ENCODE measurements at places on chromosomes 2 and 18. TPM values are rescaled to one million over a fixed set of nuclear protein-coding genes. Genes with fewer than 3 reads are reported as not detected.

Gene CDK5R2
- polyA plus RNA-seq = not detected

GRCh38 chr2:112692918-112693317, 27.9 kb upstream of the NT5DC4 start:
- DNase-seq = no peak

GRCh38 chr2:238811759-238812158, 36.1 kb upstream of the TWIST2 start:
- DNase-seq = no peak

DNA sequence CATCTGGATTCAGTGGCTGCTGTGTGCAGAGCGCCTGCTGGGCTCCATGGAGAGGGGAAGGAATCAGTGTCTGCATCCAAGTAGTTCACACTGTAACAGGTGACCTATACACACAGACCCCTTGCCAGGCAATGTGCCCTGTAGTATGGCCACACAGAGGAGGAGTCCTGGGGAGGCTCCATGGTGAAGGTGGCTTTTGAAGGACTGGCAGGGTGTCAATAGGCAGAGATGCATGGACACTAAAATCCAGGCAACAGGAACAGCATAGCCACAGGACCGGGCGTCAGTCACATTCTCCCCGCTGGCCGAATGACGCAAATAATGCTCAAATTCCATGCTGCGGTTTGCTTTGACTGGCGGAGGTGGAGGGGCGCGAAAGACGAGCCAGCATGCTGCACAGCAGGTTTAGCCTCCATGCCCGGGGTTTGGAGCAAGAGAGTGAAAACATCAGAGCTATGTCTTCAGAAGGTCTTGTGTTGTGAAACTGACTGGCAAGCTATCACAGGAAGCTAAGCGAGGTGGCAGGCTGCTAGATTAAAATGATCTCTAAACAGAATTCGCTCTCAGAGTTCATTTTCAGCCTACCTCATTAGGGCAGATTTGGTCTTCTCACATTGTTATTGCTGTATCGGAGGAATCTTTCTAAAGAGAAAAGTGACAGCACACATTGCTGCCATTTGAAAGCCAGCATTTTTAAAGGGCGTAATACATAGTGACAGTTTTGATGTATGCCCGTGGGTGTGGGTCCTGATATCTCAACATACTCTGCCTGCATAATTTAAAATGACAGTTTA, 1.2 kb upstream of the CHMP1B start:
- DNase-seq = peak; percentile 72

- peak; percentile 58 for DNase-seq
Observed at GRCh38 chr2:179247318-179248023, 17.2 kb downstream of the SESTD1 start.

DNA sequence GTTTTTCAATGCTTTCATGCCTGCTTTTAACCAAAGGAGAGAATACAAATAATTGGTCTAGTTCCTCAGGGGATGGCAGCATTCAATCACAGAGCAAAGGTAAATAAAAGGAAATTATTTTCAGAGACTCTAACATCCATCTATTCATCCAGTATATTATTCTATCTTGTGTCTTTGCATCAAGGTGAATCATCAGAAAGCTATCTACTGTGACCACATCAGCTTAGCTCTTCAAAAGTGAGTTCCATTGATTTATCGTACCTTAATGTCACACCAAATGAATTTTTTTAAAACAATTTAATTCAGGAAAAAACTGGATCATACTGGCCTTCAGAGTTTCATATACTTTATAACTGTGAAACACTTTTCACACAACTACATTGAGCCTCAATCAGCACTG, 66.1 kb downstream of the CHN1 start:
- no peak for DNase-seq

Gene ZFP36L2
- polyA plus RNA-seq = 68.2 TPM

DNA sequence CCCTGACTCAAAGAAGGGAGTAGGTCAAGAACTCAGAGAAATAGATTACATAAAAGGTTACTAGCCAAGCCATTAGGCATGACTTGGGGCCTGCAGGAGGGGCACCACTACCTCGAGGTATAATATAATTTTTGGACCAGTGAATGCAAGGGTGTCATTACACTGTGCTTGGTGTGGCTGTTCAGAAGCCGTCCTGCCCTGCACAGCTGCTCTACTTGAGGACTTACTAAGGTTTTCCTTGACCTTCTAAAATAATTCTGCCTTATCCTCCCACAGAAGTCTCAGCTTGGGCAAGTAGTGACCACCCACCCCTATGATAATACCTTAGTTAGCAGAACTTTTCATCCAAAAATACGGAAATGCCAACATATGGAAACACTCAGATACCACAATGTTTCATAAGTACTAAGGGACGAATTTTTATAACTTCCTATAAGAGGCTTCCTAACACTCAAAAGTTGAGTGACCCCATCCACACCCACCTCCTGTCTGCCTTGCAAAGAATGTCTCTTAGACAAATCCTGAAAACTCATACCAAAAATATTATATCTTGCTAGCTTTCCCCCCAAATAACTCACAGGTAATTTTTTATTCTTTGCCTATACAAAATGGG, 17.7 kb upstream of the ATG16L1 start:
- DNase-seq = no peak

Gene PLB1
- 0.51 TPM for polyA plus RNA-seq

Gene ROCK1
- polyA plus RNA-seq = 12.5 TPM

GRCh38 chr2:46340740-46341420, 43.7 kb downstream of the EPAS1 start:
- DNase-seq = no peak

GRCh38 chr2:158695305-158695704, 99.8 kb upstream of the DAPL1 start:
- no peak for DNase-seq

DNA sequence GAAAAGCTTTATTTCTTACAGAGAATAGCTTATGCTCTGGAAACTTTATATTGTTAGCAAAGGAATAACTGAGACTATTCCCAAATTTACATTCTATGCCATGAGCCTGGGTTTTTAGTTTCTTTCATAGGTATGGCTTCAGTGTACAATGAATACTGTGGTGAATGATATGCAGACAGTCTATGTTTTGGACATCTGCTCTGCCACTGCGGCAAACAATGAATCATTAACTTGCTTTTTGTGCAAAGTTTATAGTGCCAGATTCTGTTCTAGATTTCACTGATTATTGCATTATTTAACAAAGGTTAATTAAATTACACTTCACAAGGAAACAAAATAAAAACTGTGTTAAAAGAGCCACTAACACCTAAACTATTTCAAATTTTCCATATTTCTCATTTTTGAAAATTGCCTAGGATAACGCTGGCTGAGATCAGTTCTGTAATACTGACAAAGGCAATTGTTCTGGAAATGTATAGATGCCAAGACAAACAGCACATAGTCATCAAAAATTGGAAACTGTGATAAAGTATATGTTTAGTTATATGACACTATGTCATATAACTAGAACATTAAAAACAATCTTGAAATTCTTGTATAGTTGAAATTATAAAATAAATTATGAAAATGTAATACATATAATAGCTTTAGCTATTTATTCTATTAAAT, 74.7 kb downstream of the ITSN2 start:
- DNase-seq = no peak

Gene PRSS56
- polyA plus RNA-seq = not detected

Gene DCDC2C
- not detected for polyA plus RNA-seq

- DNase-seq = no peak
Observed at GRCh38 chr2:207149249-207150213, 16.2 kb downstream of the KLF7 start.

GRCh38 chr18:27713037-27713737, 463.7 kb downstream of the CDH2 start:
- DNase-seq = no peak

Gene L3MBTL4
- polyA plus RNA-seq = 3.0 TPM

DNA sequence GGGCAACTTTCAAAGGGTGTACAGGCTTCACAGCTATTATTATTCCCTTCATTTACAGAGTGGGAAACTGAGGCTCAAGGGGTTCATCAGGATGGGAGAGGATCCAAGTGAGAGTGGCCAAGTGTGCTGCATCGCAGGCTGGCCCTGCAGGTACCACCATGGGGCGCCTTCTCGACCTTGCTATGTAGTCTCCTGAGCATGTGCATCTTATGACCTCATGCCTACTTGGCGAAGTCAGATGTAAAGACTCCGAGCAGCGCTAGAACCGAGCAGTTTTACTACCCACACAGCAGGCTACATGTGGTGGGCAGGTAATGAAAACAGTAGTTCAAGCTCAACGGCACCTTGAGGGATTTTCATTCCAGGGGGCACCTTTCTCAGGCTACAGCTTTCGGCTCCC, 42.0 kb downstream of the TFCP2L1 start:
- no peak for DNase-seq

Gene ARHGEF4
- not detected for polyA plus RNA-seq

DNA sequence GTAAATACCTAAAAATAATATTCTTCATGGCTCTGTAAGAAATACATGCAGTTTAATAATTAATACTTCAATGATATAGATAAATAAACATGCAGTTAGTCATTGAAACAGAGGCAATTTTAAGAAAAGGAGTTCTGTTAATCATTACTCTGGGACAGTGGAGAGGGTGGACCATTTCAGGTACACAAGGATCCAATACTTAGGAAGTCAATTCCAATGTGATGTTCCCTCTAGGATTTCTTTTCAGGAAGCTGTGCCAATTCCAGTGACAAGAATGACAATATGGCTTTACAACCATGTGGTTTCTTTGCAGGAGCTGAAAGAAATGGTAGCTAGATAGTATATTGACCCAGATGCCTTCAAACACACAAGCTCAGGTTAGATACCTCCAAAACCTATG, 175.8 kb upstream of the NETO1 start:
- DNase-seq = no peak

DNA sequence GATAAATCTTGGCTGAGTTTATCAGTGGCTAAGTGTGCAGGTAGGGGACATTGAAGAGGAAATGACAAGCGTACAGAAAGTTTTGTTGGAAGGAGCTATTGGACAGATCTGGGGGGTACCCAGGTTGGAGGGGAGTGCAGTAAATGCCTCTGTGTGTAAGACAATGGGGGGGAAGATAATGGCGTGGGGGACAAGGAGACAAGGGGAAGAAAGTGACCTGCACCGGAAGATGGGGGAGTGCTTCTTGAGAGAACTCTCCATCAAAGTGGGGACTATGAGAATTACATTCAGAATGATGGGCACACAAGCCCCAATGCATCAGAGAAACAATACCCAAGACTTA, 190.0 kb downstream of the ALPK2 start:
- DNase-seq = peak; percentile 34

- no peak for DNase-seq
Observed at GRCh38 chr18:13471198-13471845, 252.8 kb downstream of the LDLRAD4 start.

GRCh38 chr2:127590386-127591190, 55.1 kb downstream of the MYO7B start:
- DNase-seq = no peak

Gene ADD2
- polyA plus RNA-seq = 15.9 TPM

DNA sequence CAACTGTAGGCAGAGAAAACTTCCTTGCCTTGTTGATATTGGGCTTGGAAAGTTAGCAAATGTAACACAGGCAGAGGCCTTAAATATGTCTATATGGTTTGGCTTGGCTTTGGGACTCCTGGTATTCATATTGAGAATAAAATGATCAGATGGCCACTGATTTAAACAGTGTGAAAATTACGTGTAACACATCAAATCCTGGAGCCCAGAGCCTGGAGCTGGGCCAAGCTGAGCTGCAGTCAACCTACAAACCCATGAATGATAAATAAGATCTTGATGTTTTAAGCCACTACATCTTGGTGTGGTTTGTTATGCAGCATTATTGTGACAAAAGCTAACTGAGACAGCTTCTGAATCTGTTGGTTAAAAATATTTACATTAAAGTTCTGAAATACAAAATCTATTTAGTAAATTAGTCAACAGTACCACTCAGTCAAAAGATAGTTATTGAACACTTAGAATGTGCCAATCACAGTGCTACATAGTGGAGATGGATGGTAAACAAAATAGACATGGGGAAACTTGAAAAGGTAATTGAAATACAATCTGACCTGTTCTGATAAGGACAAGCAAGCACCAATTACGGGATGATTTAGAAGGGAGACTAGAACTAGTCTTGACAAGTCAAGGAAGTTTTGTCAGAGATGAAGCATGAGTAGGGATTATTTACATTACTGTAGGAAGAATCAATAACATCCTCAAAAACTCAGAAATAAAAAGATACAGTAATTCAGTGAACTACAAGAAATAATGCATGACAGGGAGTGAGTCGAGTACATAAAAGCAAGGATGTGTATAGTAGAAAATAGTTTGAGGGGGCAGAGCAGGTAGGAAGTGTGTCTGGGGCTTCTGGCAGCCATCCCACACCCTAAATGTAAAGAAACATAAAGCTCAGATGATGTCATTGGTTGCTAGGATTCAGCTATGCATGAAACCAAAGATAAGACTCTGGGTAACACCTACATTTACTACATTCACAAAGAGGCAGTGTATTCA, 157.7 kb downstream of the HNMT start:
- no peak for DNase-seq

Gene CDK15
- polyA plus RNA-seq = not detected

- no peak for DNase-seq
Observed at GRCh38 chr2:57333221-57333620, 713.4 kb upstream of the VRK2 start.

GRCh38 chr2:182792441-182792840, 74.0 kb downstream of the FRZB start:
- DNase-seq = no peak

DNA sequence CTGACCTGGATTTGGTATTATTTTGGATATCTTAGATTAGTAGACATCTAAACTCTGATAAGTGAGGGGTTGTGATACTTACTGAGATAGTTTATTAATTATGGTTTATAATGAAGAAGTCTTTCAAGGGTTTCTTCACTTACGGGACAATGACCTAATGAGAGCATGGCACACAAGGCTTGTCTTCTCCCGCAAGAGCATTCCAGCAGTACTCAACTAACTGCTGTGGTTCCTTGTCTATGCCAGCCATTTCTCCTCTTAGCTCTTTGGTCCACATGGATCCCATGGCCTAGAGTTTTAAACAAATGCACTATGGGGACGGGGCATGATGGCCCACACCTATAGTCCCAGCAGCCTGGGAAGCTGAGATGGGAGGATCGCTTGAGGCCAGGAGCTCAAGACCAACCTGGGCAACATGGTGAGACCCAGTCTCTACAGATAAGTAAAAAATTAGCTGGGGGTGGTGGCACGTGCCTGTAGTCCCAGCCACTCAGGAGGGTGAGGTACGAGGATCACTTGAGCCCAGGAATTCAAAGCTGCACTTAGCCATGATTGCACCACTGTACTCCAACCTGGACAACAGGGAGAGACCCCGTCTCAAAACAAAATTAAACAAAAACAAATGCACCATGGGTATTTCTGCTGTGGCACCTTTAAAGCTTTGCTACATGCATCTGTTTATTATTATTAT, 161.7 kb upstream of the MYCN start:
- no peak for DNase-seq

Gene PLGLB2
- 2.0 TPM for polyA plus RNA-seq

GRCh38 chr18:27014841-27015240, 149.3 kb upstream of the AQP4 start:
- DNase-seq = no peak

DNA sequence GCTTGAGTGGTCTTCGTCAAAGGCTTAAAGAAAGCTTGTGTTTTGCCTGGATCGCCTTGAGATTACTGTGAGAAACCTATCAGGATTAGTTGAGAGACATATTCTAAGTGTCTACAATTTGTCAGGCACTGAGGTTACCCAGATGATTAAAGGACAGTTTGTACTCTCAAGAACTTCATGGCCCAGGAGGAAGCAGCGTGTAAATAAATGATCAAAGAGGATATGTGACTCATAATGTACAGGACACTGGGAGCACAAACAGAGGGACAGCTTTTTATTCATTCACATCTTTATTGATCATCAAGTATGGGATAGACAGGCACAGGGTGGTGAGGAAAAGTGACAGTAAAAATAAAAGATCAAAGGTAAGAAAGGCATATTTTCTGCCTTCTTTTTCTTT, 152.6 kb upstream of the FSHR start:
- no peak for DNase-seq

Gene KYNU
- 14.5 TPM for polyA plus RNA-seq

Measured in B cell (primary cell).